ENCODE measurements at places on chromosomes 2 and 18.

GRCh38 chr2:54306556-54306955 is 50.5 kb upstream of the TSPYL6 start:
- DNase-seq, result no peak

DNA sequence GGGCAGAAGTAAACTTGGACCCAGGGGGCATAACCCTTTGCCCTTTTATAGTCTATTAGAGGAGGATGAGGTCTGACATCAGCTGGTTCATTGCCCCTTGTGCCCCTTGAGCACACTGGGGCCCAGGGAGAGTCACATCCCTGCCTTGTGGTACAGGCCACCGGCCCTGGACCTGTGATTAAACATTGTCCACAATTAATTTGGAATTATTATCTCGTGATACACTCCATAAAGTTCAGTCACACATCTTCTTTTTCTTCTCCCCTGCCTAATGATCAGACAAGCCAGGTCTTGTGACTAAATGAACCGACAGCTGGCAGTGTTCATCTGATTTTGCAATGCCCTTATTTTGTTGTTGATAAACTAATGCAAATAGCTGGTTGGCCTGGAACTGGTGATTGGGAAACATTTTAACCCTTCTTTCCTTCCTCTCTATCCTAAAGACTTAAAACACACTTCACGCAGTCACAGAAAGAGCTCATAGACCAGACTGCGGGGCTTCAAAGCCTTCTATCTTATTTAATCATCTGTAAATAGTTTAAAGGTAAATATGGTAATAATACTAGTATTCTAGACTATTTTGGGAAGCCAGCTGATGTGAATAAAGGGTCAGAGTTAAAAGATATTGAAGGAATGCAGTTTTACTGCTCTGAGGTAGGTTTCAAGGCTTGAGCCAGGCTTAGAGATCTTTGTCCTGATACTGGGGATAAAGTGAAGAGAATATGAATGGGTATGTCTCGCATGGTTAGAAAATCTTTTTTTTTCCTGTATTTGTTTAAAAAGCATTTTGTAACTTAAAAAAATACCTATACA is 13.4 kb downstream of the IL1R1 start:
- no peak for DNase-seq

DNA sequence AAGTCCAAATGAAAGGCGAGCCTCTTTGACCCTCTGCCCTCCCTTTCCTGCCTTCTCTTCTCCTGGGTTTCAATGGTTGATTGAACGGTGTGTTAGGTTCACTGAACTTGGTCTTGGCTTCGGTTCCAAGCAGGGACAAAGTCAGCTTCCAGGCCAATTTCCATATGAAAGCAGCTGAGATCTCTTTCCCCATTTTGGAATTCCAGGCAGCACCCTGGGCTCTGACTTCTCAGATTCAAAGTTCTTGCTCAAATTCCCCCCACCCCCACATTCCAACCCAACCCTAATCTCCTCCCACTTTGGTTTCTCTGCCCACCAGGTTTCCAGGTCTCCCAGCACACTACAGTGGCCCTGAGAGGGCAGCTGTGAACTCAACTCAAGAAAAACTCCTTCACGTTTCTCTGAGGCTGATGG is 231.0 kb downstream of the INSIG2 start:
- no peak for DNase-seq

GRCh38 chr2:229818230-229818629 is 103.6 kb downstream of the TRIP12 start:
- DNase-seq, result no peak

DNA sequence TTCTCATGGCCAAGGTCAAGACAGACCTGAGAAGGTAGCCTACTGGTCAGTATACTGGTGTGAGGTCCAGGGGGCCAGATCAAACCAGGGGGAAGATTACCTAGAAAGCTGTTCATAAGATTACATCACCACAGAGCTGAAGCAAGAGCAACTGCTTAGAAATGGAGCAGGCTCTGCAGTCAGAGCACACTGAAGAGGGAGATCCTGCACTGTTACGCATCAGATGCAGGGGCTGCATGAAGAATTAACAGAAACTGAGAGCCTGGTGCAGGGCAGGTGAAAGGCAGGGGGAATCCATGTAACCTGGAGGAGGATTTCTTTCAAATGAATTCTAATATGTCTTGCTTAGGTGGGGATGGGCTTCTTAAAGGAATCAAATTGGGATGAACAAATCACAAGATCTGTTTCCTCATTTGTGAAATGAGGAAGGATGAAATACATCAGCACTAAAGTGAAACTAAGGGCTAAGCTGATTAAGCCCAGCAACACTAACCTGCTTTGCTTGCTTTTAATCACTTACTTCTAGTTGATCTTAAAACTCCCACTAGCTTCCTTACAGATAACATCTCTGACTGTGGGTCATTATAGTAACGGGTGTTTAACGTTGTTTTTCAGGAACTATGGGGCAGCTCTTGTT is 74.3 kb upstream of the ADAM23 start:
- no peak for DNase-seq

GRCh38 chr2:51065276-51065675 is 33.3 kb upstream of the NRXN1 start:
- no peak for DNase-seq

GRCh38 chr18:63265326-63265725 is 54.2 kb downstream of the BCL2 start:
- no peak for DNase-seq

- DNase-seq, result no peak
These were observed 97.2 kb downstream of the AGPS start for GRCh38 chr2:177489719-177490301.

DNA sequence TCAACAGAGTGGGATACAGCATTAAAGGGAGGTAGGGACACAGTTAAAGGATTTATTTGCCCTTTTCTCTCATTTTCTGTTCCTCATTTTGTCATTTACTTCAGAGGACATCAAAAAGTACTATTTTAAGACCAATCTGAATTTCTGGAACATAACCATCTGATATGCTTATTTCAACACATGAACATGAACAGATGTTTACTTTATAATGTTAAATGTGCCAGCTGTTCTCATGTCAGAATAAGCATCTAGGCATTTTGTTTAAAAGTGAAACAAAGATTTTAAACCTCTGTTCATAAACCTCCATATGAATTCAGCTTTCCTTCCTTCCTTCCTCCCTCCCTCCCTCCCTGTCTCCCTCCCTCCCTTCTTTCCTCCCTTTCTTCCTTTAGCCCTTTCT is 677.7 kb downstream of the CNTNAP5 start:
- no peak for DNase-seq

DNA sequence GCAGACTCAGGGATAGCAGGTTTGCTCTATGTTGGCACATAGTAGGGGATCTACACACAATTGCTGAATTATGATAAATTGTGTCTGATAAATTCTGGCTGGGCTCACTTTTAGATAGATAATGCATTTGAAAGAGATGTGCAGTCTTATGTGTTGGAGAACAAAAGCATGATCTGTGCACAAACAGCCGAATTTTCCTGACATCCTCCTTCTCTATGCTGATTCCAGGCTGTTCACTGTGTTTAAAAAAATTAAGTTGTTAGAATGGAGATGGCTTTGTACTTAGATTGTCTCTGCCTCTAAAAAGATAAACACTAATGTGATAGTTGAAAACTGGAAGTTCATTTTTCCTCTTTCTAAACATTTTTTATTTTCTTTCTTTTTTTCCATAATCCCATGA is 2.1 kb downstream of the CERS6 start:
- DNase-seq, result no peak

DNA sequence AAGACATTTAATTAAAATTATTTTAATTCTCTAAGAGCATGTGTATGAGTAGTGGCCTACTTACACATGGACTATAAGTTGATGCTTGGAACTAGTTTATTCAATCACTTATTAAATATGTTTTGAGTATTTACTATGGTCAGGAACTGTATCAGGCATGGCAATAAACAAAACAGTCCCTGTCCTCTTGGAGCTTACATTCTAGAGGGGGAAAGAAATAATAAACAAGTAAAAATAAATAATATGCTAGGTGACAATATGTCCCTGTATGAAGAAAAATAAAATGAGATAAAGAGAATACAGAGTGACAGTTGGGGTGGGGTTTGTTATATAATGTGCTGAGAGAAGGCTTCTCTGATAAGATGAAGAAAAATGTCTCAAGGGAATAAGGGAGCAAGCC is 74.5 kb downstream of the MYO3B start:
- DNase-seq, result no peak
